ENCODE measurements at places on chromosomes 7 and 10.

- DNase-seq, result peak; percentile 83
These were observed 140.9 kb upstream of the NRBF2 start for GRCh38 chr10:62992145-62992721.

DNA sequence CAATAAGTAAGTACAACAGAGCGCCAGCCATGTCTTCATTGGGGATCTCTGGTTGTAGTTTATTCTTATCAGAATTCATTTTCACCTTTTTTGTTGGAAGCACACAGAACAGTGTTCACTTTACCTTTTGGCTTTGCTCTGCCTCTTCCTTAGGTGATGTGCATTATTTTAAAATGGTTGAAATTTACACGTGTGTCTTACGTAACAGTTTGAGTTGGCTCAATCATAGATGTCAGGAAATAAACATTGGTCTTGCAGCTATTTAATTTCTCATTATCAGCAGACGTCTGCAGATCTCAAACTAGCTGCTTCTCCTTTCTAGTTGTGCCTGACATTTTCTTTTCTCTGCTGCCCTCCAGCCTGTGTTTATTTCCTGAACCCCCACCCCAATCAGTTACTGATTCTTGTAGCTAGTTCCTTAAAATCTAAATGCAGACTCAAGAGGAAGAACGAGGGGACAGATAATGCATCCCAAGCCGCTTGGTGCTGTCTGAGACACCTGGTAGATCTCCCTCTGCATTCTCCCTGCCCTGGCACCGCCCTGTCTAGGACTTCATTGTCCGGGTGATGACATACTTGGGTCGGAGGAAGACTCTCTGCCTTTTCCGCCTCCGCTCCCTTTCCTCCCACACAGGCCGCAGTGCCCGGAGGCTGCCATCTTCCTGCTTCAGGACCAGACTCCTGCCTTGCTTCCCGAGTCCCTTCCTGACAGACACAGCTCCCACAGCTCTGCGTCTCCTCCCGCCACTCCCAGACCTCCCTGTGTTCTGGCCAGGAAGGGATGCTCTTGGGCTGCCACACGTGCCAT is 108.2 kb downstream of the ANKRD61 start:
- no peak for DNase-seq

DNA sequence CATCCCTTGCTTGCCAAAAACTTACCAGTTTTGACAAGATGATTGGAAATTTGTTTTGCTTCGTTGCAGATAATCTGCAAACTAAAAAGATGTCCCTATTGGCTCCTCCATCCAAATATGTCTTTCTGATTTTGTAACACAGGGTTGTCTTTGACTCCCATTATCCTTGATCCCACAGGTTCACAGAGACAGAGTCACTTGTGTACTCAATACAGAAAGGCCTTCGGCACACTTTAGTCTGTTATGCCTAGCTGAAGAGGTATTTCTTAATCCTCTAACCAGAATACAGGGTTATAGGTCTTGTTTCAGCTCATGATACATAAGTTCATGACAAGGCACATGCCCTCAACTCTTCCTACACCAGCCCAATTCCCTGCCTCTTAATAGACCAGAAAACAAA is 10.7 kb upstream of the CNNM1 start:
- DNase-seq, result no peak

GRCh38 chr7:132546366-132547127 is 29.7 kb downstream of the PLXNA4 start:
- DNase-seq, result no peak

DNA sequence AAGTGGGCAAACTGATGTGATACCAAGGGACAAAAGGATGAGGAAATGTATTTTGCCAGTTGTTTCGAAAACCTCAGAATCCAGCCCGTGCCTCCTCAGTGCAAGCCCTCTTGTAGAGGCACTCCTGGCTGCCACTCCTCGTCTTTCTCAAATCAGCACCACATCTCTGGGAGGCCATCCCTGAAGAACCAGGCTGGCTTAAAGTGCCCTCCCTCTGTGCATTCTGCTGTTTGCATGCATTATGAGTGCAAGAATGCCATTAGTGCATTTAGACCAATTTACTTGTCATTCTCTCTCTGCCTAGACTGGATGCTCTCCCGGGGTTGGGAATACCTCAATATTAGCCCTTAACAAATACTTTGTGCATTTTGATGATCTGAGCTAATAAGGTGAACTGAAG is 19.9 kb upstream of the FAM180A start:
- no peak for DNase-seq

DNA sequence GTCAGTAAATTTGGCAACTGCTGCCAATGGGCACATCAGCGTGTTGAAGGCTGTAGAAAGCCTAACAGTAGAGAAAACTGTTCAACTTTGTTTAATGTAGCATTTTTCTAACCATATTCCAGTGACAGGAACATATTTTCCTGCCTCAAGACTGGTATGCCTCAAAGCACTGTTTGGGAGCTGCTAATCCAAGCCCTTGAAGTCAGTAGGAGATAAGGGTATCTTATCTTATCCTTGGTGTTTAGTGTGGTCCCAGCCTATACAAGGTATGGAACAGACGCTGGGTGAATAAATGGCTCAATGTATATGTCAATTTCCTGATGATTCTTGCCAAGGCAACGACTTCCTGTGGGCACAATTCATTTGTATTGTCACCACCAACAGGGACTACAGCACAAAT is 97.5 kb upstream of the CREB5 start:
- DNase-seq, result no peak

- DNase-seq, result no peak
These were observed 136.0 kb upstream of the WNT16 start for GRCh38 chr7:121192834-121193233.

DNA sequence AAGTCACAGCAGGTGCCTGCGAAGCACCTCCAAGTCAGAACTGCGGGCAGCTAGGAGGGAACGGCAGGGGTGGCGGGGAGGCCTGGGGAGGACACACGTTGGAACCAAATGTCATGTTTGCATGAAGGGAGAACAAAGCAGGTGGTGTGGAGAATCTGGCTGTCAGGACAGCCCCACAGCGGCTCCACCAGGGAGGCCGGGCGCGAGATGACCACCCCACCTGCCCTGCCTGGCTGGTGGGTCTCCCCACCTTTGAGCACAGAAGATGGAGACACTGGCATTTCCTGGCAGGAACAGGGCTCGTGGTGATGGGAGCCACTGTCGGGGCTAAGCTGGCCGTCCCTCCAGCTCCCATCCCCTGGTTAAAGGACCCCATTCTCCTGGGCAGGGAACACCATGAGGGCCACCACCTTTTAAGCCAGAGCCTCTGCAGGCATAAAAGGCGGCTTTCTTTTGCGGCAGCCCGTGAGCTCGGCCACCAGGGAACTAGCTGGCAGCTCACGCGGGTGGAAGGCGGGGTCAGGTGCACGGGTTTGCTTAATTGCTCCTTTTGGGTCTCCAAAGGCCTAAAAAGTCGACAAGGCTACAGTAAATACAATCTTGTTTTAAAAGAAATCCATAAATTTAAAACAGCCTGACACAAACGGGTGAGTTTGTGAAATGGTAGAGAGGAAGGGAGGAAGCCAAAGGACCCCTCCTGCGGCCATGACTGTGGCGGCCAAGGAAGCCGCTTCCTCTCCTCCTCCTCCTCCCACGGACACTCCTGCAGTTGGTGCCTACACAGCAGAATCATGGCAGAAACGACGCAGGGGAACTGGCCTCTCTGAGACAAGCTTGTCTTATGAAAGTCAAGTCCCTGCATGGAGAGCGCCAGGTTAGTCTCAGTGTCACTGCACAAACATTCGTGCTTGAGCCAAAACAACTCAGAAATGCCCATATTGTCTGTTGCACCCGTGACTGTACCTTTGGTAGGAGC is 213.8 kb downstream of the DNAJB6 start:
- no peak for DNase-seq

- DNase-seq, result no peak
These were observed 616.2 kb downstream of the DNAJB6 start for GRCh38 chr7:157952841-157953645.

- no peak for DNase-seq
These were observed 346.9 kb downstream of the DNAJB6 start for GRCh38 chr7:157683747-157684156.

GRCh38 chr7:49638166-49638565 is 135.3 kb upstream of the VWC2 start:
- DNase-seq, result no peak

DNA sequence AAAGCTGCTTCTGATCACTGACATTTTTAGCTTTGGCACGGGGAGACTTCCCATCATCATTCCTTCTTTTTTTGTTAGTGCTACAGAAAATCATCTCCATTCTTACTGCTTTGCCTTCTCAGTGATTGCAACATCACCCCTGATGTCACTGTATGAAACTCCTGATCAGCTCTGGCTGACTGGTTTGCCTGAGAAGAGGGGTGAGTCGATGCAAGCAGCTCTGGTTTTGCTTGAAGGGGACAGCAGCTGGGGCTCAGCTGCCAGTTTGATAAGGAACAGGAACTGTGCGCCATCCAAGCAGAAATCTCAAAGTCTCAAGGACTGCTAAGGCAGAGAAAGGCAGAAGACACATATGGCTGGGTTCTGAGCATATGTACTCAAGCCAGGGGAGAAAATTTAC is 808.5 kb upstream of the CELF2 start:
- no peak for DNase-seq

GRCh38 chr7:96694082-96694481 is 15.6 kb downstream of the SEM1 start:
- no peak for DNase-seq

DNA sequence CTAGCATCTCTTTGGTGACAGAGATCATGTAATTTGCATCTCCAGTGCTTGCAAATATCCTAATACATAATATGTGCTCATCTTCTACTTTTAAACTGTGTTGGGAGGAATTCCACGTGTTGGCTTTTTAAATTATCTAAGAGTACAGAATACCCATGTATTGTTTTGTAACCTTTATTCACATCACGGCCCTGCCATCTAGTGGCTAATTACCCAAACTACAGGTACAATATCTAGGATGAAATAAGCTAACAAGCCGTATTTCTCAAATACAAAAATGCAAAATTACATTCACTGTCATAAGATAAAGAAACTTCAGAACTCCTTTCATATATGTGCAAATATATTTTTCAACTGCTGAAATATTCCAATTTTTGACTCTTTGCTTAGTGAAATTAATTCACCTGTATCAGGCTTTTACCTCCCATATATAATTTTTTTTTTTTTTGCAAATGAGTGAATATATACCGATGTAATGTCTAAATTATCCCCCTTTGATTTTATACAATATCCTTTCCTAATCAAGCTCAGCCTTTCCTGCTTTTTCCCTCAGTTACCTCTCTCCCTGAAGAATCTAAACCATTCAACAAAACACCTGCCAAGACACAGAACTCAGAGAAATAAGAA is 30.3 kb upstream of the LSM8 start:
- peak; percentile 46 for DNase-seq

DNA sequence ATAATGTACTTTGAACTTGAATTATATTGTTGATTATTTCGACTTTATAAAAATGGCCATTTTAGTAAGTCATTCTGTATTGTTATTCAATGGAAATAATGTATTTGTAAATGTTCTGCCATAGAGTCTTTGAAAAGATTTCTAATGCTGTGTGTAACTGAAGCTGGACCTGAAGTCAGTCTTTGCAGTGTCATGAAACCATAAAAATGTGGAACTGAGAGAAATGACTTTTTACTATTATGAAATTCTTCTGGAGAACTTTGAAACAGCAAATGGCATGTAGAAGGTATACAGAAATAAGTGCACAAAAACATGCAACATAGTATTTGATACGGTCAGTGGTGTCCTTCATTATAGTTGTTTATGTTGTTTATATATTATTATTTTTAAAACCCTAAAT is 59.7 kb upstream of the ADRA2A start:
- no peak for DNase-seq

DNA sequence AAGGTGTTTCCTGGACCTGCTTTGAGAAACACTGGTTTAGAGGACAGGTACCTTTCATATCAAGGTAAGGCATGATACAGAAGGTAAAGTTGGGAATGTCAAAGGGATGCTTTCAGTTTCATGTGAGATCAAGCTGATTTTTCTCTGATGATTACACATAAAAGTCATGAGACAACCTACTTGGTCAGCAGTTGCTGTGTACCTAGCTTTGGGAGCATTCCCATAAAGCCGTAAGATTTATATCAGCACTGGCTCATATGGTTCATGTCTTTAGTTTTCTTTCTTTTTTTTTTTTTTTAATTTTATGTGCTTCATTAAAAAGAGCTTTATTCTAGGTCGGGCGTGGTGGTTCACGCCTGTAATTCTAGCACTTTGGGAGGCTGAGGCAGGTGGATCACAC is 265.3 kb upstream of the LRGUK start:
- no peak for DNase-seq

- peak; percentile 75 for DNase-seq
These were observed 50.6 kb downstream of the PWWP2B start for GRCh38 chr10:132447446-132448247.

DNA sequence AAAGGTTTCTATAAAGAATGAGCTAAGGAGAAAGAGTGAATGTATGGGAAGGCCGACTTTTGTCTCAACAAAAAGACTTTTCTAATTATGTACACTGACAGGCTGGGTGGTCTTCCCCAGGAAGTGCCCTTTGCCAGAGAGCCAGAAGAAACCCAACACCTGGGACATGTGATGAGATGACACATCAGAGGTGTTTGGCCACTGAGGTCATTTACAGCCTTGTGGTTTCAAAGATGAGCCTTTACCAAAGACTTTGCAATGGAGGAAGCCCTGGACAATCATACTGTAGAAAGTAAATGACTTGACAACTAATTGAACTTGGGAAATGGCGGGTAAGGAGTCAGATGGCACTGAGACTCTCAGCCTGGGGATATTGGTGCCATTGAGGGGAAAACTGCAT is 3.4 kb upstream of the NRG3 start:
- DNase-seq, result no peak

DNA sequence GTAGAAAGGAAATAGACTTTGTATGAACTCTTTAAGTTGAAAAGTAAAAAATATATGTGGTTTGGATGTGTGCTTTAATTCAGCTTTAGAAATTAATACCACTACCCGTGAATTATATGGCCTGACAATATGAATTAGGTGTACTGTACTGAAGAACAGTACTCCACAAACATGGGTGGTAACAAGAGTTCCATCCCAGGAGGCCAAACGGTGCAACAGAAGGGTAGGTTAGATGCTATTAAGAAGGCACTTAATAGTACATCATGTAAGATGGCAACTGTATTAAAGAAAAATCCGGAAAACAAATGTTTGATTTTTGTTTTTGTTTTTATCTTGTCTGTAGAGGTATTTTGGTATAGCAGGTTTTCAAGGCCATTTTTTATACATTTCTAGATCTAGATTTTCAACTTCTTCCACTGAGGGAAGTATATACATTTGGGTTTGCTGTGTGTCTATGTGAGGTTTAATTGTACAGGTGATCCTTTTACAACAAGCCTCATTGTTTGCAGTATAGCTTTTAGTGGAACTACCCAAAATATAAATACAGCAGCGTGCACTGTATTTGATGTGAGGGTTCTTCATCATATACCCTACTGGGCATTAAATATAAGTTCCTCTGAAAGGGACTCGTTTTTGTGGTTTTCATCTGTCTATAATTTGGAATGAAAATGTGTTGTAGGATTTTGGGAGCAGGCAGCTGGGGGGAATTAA is 115.7 kb downstream of the SVOPL start:
- no peak for DNase-seq

- peak; percentile 83 for DNase-seq
These were observed 24.0 kb upstream of the EIF5AL1 start for GRCh38 chr10:79488336-79488735.

- peak; percentile 14 for DNase-seq
These were observed 4.8 kb upstream of the POLR1F start for GRCh38 chr7:19713676-19714075.
